ENCODE measurements at places on chromosomes 11 and 22.

DNA sequence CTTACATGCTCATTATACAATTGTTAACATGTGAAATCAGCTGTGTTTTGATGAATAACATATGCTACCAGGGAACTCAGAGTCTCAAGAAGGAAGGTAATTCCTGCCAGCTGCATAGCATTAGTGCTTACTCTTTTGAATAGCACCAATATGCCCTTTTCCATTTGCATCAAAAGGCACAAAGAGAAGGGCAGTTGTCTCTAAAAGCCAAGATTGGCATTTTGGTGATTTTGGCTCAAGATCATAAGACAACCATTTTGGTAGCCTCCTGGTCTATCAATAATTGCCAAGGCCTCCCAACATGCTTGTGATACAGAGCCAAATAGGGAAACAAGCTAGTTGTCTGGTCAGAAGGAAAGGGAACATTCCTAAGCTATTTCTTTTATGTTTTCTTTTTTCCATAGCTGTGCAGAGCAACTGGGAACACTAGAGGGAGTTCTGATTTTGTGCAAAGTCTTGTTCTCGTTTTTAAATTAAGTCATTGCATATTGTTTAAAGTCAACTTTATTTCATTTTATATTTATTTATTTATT lies 416.7 kb upstream of the CHORDC1 start:
- no peak for DNase-seq

- DNase-seq = no peak
Measured at GRCh38 chr11:7019500-7020182, 505 bp downstream of the ZNF214 start.

GRCh38 chr22:24706054-24706453 lies 68.5 kb downstream of the PIWIL3 start:
- DNase-seq = no peak

DNA sequence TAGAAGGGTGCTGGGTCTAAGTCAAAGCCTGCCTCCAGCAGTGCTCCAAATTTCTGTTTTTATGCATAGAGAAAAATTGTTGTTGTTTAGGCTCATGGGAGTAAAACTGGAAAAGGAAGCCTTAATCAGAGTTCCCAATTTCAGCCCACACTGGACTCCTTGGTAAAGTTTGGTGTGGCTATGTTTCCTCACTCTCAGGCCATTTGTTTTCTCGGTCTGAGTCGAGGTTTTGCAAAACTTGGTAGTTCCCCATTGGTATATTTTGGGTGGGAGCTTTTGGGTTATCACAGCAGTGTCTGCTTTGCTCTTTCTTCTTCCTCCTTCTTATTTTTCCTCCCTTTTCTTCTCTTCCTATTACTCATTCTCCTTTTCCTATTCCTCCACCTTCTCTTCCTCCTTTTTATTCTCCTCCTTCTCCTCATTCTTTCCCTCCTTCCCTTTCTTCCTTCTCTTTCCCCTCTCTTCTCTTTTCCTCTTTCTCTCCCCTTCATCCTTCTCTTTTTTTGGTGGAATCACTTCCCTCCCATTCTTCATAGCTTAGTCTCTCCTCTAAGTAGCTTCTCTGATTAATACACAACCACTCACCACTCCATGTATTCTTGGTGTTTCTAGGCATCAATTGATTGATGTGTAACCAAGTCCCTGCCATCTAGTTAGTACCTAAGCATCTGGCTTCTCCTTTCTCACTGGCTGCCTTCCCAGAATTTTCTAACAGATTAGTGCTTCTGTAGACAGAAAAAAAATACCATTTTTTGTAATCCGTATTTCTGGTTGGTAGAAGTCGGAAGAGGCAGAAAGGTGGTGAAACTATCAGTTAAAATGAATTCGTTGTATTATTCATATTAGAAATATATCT lies 10.1 kb downstream of the SLC5A1 start:
- no peak for DNase-seq

GRCh38 chr11:2088746-2089535 lies 50.2 kb downstream of the IGF2 start:
- no peak for DNase-seq

DNA sequence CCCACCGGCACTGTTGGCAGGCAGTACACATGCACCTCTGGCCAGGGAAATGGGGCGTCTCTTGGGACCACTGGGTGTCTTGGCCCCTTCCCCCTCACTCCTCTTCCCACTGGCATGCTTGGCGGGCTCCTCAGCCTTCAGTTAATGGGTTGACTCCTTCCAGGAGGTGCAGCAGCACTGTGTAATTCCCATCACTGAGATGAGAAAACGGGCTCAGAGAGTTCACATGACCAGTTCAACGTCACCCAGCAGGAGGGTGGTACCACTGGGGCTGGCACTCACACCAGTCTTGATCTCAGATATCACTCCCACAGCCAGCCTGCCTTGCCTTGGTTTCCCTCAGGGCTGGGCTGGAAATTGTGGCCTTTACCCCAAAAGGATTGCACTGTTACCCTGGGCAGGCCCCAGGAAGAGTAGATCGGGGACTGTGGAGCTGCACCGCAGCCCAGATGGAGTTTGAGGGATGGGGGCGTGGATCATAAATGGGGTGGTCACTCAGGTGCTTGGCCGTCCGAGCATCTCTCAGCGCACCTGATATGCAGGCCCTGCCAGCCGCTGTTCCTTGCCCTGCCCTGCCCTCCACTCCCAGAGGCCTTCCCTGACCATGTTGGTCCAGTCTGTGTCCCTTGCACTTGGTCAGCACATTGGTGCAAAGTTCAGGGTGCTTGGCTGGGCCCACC lies 16.9 kb downstream of the CAPN5 start:
- no peak for DNase-seq

DNA sequence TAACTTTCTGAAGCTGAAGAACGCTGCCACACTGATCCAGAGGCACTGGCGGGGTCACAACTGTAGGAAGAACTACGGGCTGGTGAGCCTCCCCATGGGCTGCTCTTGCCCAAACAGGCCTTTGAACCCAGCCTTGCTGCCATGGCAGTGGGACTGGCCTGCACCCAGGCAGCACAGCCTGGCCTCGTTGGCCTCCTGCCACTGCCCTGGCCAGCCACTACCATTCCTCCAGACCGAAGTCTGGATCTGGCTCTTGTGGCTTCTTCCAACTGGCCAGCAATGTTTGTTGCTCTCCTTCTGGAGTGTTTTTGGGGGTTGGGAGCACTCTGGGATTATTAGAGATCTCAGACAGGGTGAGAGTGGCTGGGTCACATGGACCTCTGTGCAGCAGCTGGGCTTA lies 51.0 kb downstream of the MYO7A start:
- no peak for DNase-seq

- no peak for DNase-seq
Measured at GRCh38 chr11:113090716-113091480, 129.7 kb downstream of the NCAM1 start.

- no peak for DNase-seq
Measured at GRCh38 chr22:27726686-27727449, 74.7 kb downstream of the MN1 start.

DNA sequence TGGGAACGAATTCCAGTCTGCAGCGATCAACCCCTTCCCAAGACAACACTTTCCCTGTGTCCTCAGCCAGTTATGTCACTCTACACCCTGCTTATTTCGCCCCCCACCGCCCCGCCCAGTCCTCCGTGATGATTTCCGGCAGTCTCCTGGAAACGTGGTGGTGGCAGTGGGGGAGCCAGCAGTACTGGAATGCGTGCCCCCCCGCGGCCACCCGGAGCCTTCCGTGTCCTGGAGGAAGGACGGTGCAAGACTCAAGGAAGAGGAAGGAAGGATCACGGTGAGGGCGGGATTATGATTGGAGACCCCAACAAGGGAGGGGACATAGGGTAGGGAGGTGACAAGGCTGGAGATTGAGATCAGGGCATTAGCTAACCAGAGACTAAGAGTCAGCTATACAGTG lies 4.1 kb downstream of the ROBO3 start:
- DNase-seq = no peak

GRCh38 chr22:48503035-48503625 lies 1324.5 kb downstream of the BRD1 start:
- no peak for DNase-seq

GRCh38 chr11:102603091-102603490 lies 22.0 kb downstream of the MMP20 start:
- no peak for DNase-seq

- DNase-seq = no peak
Measured at GRCh38 chr22:50274311-50274710, 4.1 kb upstream of the MAPK11 start.

DNA sequence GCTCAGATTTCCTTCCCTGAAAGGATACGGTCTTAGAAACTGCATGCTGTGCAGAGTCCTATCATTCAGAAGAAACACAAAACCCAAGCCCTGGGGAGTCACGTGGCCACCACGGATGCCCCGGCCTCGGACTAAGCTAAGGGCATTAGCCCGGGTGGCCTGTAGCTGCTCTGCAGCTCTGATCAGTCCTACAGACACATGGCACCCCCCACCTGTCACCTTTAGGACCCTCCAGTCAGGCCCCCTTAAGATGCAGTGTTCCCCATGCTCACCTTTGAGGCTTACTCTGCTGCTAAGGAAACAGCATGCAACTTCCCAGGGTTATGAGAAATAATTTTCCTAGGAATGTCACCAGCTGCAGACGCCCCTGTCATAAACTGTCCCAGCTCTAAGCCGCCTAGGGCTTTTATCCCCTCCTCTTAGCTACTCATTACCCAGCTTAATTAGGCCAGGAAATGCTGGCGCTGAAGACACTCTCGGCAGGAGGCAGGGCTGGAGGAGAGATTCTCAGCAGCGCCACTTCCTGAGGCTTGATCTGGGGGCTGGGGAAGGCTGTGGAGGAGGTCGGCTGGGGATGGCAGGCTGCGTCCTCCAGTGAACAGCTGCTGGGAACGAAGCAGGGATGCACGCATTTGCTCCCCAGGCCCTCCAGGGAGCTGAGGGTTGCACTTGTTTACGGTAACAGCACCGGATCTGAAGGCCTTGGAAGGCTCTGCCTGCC lies 47.2 kb upstream of the ADA2 start:
- no peak for DNase-seq

GRCh38 chr22:29207562-29208501 lies 2.1 kb downstream of the EMID1 start:
- no peak for DNase-seq

GRCh38 chr11:123334925-123335324 lies 95.1 kb upstream of the GRAMD1B start:
- no peak for DNase-seq

DNA sequence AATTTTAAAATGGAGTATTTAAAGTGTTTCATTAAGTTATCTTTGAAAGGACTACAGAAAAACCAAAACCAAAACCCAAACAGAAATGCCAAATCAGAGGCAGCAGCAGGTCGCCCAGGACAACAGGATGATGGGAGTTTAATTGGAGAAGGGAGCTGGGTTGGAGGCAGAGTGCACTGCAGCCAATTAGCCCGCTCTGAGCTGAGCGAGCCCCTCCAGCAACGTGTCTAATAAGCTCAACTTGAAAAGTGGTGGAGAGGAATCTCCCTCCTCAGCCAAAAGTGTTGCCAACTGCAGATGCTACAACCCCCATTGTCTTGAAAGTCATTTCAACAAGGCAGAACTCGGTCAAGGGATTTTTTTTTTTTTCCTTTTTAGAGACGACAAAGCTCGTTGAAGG lies 323.9 kb downstream of the CADM1 start:
- DNase-seq = no peak

GRCh38 chr22:23121424-23121823 lies 20.4 kb downstream of the RSPH14 start:
- no peak for DNase-seq

DNA sequence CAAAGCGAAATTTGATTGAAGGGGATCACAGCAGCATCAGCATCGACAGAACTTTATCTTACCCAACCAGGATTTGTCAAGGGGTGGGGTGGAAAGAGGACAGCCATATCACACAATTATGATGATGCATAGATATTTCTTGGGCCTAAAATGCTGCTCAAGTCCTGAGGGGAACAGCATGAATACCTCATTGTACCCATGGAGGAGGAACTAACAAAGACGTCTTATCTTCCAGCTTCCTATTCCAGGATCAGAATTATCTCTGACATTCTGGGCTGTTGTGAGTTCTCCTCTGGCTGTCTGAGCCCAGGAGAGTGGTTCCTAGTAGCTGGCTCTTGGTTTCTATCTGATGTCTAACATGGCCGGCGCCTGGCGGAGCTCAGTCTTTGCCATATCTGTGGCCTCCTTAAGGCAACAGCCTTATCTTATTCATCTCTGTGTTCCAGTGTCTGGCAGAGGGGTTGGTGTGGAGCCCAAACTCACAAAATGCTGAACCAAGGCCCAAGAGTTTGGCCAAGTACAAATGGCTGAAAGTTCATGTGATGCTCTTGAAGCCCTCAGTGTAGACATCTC lies 68.2 kb upstream of the TIMP3 start:
- DNase-seq = no peak

GRCh38 chr11:73323464-73323863 lies 15.4 kb downstream of the ARHGEF17 start:
- no peak for DNase-seq

- DNase-seq = no peak
Measured at GRCh38 chr11:77059806-77060205, 7.0 kb upstream of the CAPN5 start.

GRCh38 chr11:7775689-7776088 lies 21.1 kb downstream of the OR5P2 start:
- DNase-seq = no peak

GRCh38 chr11:83827940-83828554 lies 541.9 kb upstream of the CCDC90B start:
- DNase-seq = no peak

DNA sequence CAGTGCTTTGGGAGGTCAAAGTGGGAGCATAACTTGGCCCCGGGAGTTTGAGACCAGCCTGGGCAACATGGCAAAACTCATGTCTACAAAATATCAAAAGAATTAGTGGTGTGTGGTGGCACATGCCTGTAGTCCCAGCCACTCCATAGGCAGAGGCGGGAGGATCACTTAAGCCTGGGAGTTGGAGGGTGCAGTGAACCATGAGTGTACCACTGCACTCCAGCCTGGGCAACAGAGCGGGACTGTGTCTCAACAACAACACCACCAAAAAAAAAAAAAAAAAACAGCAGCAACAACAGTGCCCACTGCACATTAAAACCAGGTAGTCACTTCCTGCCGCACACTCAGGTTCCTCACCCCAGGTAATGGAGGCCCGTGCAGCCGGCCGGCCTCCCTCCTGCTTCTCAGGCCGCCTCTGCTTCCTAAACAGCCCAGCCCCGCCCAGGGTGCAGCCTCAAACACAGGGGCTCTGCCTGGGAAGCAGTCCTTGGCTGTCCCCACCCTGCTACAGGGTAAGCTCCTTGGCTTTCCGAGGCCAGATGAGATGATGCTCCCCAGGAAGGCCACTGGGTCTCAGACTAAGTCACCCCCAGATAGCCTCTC lies 318.3 kb downstream of the SHANK2 start:
- DNase-seq = no peak

GRCh38 chr11:129698212-129698611 lies 117.4 kb upstream of the TMEM45B start:
- DNase-seq = no peak

- DNase-seq = no peak
Measured at GRCh38 chr11:69828276-69828970, 9.2 kb upstream of the FGF3 start.

DNA sequence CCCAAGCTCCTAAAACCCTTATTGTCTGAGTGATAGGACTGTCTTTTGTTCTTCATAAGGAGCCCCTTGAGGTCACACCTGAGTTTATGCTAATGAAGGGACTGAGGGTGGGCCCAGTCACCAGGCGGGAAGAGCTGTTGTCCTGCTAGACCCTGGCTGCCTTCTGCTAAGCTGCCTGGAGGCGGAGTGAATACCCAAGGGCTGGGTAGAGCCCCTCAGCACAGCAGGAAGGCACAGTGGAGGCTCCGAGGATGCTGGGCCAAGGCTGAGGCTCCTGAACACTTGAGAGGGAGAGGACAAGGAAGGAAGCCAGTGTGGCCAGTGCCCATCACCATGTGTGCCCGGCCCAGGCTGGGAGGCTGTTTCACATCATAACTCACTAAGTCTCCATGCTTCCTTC lies 4.8 kb upstream of the PHF21B start:
- DNase-seq = no peak
